ENCODE measurements at places on chromosomes 7 and 10.

GRCh38 chr7:46155367-46155766 is 234.3 kb upstream of the IGFBP3 start:
- DNase-seq: no peak

- DNase-seq: no peak
These were observed 78.4 kb downstream of the PON1 start for GRCh38 chr7:95245828-95246500.

GRCh38 chr7:29511337-29511736 is 52.3 kb upstream of the PRR15 start:
- no peak for DNase-seq

DNA sequence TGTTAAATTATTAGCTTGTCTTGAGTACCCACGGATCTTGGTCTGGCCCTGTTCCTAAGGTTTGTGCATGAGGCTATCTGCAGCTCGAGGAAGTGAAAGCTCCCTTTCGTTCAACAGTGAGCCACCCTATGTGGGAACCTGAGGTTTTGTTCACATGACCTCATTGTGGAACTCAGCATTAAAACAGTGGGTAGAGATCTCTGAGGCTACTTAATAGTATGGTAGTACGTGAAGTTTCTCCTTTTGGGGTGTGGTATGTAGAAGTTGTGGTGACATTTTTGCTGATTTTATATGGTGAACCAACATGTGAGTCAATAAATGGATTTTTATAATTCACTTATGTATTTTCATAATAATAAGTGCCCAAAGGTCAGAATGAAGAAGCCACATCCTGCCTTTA is 252.7 kb upstream of the FERD3L start:
- DNase-seq: peak; percentile 0

- DNase-seq: no peak
These were observed 50.0 kb upstream of the INSIG1 start for GRCh38 chr7:155247479-155248365.

DNA sequence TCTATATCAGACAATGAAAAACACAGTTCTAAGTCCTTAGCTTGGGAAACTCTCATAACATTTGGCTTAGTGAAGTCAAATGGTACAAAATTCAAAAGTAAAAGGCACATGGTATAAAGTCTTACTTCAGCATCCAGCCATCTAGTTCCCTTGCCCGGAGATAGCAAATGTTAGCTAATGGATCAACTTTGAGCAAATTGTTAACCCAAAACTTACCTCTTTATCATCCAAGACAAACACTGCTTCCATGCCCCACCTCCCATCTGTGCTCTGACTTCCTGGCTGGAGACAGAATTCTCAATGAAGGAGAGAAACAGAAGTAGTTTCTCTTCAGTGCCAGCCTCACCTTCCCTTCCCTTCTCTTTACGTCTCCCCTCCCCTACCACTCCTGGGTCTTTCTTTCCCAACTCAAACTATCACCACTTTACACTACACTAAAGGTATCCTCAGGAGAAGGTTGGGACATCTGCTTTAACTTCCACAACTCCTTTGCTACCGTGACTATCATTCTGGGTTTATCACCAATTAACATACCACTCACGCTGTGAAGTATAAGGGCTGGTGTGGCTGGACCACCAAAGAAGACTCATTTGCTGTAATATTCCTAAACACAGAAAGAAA is 21.2 kb upstream of the ZNRF2 start:
- DNase-seq: no peak

- DNase-seq: no peak
These were observed 34.7 kb downstream of the SPDYE6 start for GRCh38 chr7:102321351-102322201.

DNA sequence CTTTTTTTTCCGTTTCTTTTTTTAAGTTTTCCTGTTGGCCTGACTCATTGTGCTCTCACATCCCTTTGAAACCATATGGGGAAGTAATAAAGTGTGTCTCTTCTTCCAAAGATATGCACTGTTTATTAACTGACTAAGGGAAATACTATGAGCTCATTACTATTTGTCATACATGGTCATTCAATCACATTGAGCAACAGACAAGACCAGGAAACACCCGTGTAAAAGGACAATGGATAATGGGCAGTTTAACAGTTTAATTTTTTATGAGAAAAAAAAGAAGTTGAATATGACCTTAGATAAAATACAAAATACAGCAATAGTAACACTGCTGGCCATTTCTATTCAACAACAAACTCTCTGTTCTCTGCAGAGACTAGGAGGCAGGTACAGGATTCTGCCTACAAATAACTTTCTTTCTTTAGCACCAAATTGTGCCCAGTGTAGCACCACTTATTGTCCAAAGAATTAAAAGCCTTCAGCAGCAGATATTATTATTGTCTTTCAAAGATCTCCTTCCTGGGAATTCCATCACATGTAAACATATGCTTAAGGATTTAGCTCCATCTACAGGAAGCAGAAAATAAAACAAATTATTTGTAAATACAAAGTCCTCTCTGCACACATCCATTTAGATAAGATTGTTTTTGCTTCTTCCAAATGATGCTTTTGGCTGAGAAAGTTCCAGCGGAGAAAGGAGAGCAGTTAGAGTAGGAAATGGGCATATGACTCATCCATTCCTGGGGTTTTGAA is 55.0 kb upstream of the AKR1E2 start:
- DNase-seq: peak; percentile 85

- no peak for DNase-seq
These were observed 43.1 kb downstream of the ARL4A start for GRCh38 chr7:12730523-12730922.

GRCh38 chr7:135102372-135102771 is 45.5 kb upstream of the TMEM140 start:
- DNase-seq: no peak

DNA sequence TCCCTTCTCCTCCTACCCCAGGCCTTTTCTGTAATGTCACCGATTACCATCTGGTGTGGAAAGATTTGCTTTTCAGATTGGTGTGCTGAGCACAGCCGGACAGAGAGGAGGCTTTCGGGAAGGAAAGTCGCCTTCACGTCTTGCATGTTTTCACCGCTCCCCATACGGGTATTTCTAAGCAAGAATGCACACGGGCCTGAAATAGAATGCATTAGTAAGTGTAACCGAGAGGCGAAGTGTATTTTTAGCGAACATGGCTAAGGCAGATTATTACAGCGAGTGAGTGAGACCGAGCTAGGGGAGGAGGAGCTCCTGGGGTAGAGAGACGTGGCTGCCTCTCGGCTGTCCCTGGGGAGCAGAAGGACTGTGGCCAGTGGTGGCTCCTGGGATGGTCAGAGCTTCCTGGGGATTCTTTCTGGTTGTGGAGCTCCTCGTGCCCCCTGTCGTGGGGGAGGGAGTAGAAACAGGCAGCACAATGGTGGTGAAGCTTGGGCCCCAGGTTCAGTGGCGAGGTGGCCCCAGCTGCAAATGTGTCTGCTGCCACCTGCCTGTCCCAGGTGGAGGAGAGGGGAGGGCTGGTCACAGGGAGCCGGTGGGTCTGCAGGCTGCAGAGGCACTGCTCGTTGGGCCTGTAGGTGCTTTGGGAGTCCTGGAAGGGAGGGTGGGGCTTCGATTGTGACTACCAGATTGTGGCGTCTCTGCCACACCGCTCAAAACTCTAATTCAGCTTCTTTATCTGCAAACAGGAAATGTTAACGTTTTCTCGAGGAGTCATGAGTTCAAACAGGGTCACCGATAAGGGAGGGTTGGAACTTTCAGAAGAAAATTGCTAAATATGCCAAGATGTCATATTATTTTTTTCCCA is 135.8 kb downstream of the CAMK1D start:
- DNase-seq: no peak

- DNase-seq: no peak
These were observed 29.0 kb upstream of the EBLN1 start for GRCh38 chr10:22246680-22247391.

DNA sequence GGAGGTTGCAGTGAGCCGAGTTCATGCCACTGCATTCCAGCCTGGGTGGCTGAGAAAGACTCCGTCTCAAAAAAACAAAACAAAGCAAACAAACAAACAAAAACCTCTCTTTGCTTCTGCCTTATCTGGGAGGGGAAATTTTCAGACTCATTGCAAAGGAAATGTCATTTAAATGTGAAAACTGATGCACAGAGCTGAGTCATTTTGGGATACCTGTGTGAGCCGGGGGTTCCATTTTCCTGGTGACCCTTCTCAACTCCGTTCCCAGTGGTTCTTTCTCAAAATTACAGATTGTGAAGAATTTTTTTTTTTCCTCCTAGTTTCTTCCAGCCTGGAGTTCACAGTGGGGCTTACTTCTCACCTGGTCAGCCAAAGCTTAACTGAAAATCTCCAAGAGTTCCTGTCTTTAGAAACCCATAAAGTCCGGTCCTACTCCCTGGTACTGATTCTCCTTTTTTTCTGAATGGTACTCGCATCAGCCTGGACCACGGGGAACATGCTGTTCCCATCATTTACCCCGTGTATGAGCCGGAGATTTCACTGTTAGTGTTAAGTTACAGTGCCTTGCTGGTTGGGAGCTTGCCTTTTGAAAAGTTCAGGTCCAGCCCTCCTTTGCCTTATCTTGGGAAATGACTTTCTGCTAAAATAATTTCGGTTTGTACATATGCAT is 56.9 kb downstream of the RBM20 start:
- DNase-seq: no peak

DNA sequence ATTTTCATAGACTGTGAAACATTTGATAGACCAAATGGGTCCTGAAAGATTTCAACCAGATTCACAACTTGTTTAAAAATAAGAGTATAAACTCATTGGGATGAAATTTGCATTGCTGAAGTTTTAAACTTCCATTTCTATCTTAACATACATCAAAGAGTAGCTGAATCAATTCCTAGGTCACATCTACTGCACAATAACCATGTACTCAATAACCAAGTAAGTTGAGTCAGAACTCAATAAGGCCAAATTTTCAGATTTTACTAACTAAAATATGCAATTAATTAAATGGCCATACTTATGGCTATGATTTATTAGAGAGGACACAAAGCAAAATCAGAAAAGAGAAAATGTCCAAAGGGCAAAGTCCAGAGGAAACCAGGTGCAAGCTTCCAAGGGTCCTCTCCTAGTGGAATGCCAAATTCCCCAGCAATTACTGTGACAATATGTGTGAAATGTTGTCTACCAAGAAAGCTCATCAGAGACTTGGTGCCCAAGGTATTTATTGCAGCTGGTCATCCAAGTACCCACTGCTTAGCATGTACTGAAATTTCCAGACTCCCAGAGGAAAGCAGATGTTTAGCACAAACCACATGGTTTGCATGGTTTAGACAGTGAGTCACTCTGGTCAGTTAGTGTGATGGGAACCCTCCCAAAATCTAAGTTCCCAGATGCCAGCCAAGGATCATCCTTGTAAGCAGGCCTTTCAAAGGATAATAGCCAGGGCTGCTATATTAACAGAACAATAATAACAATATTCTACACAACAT is 238.9 kb downstream of the IPMK start:
- DNase-seq: no peak

GRCh38 chr7:23347682-23348180 is 48.6 kb downstream of the MALSU1 start:
- DNase-seq: peak; percentile 47

GRCh38 chr7:51369746-51370145 is 53.1 kb upstream of the COBL start:
- peak; percentile 6 for DNase-seq

- DNase-seq: no peak
These were observed 37.2 kb upstream of the OPTN start for GRCh38 chr10:13062803-13063202.
